Kidney (tissue), 22 donors: ENCODE measurements at places on chromosomes 11 and 22.

DNA sequence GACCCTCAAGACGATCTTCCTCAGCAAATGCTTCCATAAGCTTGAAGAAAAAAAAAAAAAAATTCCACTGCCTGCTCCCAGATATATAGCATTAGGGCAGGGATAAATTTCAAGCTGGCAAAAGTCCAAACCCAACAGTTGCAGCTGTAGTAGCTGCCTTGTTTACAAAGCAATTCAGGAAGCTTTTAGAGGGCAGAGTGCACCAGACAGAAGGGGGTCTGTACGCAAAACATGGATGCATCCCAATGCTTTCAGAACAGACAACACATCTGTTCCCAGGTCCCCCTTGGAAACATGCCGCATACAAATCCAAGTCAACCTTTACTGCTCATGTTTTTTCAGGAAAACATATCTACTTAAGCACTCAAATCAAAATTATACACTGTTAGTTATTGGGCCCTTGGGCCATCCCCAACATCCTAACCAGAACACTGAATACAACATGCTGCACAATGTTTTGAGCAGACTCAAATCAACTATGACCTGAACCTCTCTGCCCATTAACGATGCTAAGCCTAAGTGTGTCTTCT lies 94.5 kb downstream of the CADM1 start:
- peak; percentile 85 for DNase-seq

- DNase-seq: no peak
Observed at GRCh38 chr11:110430267-110431050, 711 bp downstream of the FDX1 start.

- peak; percentile 64 for DNase-seq
Observed at GRCh38 chr22:45879552-45879949, 97.4 kb downstream of the WNT7B start.

DNA sequence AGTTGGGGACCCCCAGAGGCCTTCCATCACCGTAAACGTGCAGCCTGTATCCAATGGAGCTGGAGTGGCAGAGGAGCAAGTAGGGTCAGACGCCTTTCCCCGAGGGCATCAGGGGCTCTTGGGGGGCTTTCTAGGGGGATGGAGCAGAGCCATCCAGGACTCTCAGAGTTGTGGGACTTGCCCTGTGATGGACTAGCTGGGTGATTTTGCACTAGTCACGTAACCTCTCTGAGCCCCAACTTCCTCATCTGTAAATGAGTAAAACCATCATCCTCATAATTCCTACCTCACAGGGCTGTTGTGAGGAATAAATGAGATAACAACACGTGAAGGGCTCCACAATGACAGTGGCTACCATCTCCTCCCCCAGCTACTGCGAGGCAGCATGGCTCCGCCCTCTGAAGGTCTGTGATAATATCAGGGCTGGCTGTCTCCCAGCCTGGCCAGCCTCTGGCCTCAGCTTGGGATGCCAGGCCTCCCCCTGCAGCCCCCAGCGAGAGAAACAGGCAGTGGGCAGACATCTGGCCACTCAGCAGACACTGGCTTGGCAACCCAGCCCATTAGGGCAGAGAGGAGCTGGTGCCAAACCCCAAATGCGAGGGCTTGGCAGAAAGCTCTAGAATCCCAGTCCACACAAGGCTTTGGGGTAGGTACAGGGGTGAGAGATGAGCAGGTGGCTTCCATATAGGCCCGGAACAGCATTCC lies 6.7 kb downstream of the USP2 start:
- DNase-seq: peak; percentile 65

DNA sequence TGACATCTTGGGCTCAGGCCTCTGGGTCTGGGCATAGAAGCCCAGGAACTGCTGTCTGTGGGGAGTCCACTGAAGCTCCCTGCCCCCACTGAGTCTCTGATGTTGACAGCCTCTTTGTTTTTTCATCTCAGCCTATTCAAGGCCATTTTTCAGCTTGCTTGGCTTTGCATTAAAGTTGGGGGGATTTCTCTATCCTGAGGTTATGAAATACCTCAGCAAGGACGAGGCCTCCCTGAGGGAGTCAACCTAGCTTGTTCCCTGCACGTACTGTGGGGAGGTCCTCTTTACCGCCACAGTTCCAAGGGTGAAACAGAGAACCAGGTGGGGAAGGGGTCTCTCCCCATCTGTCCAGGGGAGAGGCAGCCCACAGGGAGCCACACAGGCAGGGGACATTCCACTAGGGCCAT lies 8.4 kb downstream of the KCNQ1OT1 start:
- no peak for DNase-seq

DNA sequence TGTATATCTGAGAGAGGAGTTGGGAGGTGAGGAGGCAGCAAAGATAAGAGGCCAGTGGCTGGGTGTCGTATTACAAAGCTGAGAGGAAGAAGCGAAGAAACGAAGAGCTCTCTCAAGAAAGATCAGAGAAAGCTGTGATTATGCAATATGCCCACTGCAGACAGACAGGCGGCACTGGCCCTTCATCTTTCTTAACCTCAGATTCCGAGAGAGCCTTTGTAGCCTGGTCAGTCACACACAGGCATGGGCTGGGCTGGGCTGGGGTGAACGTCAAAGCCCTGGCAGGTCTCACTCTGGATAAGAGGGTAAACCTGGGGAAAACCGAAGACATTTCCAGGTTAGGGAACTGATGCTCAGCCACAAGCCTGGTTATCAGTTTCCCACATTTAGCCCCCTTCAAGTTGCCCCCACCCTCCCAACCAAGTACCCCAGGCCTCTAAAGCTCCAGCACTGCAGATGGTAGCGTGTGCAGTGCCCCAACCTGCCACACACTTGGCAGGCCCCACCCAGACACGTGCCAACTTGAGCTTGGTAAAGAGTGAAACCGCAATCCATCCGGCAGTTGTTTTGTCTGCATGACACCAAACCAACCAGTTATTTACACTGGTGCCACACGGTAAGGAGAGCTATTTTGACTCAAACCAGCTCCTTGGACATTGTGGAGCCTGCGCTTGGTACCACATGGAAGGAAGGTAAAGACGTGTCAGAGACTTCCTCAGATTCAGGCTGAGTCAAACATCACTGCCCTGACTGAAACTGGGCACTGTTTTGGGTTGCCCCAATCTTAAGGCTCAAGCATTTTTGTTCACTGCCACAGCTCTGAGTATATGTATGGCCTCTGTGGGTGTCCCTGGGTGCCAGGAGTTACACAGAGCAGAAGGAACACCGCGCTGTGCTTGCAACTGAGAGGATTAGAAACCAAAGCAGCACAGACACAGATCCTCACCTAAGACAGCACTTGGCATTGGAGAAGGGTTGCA lies 135.9 kb downstream of the FDX1 start:
- DNase-seq: no peak

- DNase-seq: no peak
Observed at GRCh38 chr11:9263840-9264315, 1.3 kb downstream of the DENND5A start.

GRCh38 chr22:28570696-28571373 lies 108.8 kb downstream of the TTC28 start:
- DNase-seq: no peak

GRCh38 chr11:43486141-43486540 lies 127.4 kb downstream of the TTC17 start:
- no peak for DNase-seq

GRCh38 chr11:134785660-134786284 lies 373.7 kb upstream of the B3GAT1 start:
- no peak for DNase-seq

DNA sequence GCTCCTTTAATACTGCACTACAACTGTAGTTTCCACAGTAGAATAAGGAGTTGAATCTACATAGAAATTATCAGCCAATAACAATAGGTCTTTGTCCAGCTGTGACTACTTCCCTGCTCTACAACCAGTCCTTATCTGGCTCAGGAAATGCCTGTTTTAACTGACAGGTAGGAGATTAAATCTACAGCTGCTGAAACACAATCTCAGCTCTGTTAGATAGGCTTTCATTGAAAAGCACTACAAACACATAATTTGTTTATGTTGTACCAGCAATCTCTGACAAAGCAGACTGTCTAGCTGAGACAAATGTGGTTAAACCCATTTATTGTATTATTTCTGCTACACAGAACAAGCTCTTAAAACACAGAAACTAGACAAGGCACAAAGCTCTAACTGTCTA lies 230.0 kb downstream of the SOX6 start:
- DNase-seq: no peak

GRCh38 chr11:69159150-69159852 lies 3.6 kb downstream of the SMIM38 start:
- DNase-seq: peak; percentile 59

DNA sequence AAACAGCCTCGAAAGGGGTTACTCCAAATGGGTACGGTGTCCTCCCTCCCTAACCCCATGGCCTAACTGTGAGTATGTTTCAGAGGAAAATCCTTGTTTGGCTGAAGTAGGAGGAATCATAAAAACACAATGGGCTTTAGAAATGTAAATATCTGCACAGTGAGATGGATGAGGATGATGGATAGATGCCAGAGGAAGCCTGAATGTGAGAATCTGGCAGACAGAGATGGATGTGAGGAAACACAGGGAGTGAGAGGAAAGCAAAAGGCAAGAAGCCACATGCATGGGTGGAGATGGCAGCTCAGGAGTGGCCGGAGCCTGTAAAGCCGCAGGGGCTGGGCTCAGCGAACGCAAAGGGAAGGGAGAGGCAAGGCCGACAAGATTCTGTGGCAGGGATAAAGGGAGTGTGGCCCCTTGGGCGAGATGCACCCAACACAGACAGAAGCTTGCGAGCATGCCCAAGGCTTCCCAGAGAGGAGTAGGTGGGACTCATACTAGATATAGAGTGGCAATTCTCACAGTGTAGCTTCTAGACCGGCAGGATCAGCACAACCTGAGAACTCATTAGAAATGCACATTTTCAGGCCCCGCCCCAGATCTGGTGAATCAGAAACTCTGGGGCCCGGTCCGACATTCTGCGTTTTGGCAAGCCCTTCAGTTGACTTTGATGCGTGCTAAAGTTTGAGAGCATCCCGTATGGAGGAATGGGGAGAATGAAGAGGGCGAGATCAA lies 237.3 kb upstream of the CADM1 start:
- DNase-seq: no peak

GRCh38 chr11:56611174-56611573 lies 3.5 kb downstream of the OR5M1 start:
- no peak for DNase-seq

- no peak for DNase-seq
Observed at GRCh38 chr11:112801025-112801816, 160.0 kb upstream of the NCAM1 start.

GRCh38 chr22:37990301-37990700 lies 5.9 kb upstream of the SOX10 start:
- peak; percentile 45 for DNase-seq

GRCh38 chr11:84795698-84796097 lies 831.4 kb downstream of the DLG2 start:
- no peak for DNase-seq

DNA sequence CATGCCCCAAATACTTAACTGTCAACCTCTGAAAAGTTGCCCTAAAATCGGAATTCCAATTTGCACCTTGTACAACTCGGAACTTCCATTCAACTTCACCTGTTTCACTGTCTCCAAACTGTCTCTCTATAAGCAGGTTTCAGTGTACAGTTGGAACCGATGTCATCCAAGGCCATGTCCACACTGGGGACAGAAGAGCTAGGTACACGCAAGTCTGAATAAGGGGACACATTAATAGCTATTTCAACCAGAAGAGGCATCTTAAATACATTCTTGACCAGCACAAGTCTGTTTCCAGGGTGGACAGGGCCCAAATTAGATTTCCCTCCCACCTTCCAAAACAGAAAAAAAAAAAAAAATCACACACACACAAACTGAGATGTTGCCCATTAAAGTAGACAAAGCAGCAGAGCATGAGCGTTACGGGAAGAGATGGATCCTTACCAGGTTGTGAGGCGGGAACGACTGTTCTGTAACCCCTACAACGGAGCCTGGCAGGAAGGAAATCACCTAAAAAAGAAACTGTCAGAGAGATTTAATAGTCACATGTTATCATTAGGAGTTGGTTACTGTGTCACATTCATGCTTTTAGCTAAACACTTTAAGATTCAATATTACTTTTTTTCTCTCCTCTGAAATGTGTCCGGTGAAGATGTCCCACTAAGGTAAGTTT lies 1.7 kb downstream of the CREBZF start:
- no peak for DNase-seq

DNA sequence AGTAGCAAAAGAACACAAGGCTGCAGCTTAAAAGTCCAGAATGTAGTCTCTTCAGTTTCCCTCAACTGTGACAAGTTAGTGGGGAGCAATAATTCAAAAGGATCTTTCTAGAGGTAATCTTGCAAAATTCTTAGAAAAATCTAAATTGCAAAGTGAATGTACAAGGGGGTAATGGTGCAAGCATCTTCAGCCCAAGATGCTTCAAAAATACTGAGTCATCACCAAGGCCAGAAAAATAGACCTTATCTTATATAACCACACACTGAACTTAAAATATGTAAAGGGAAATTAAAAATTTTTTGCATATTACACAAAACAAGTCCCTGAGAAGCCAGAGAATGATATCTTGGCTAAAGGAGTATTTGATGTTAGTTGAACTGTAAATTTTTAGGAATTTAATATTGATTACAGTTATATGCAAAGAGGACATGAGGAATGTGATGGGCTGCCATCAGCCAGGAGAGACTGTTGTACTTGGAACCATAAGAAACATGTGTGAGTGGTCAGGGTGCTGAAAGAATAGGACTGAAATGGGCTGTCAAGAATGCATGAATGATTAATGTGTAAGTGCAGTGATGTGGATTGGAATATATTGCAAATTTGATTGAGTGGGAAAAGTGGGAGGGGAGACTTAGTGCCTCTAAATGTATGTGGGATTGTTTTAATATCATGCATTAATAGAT lies 85.7 kb upstream of the LIN7C start:
- DNase-seq: no peak

GRCh38 chr11:120696597-120697218 lies 185.2 kb downstream of the GRIK4 start:
- no peak for DNase-seq

- DNase-seq: peak; percentile 60
Observed at GRCh38 chr11:94933223-94934130, 39.9 kb downstream of the CWC15 start.

- no peak for DNase-seq
Observed at GRCh38 chr11:64764040-64764611, 4.4 kb upstream of the PYGM start.

DNA sequence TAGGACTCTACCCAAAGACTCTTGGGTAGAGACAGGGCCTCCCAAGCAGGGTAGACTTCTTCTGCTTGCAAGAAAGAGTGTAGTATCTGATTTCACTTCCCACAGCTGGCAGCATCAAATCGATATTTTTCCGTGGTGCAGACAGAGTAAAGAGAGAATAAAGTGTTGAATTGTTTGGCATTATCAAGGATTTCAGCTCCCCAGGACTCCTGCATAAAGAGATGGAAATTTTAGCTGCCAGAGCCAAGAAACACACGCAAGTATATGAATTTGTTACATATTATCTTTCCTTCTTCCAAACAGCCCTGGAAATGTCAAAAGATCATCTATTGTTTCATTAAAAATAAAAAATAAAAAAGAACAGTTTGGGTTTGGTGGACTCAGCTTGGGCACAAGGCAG lies 136.8 kb downstream of the PKNOX2 start:
- DNase-seq: no peak

DNA sequence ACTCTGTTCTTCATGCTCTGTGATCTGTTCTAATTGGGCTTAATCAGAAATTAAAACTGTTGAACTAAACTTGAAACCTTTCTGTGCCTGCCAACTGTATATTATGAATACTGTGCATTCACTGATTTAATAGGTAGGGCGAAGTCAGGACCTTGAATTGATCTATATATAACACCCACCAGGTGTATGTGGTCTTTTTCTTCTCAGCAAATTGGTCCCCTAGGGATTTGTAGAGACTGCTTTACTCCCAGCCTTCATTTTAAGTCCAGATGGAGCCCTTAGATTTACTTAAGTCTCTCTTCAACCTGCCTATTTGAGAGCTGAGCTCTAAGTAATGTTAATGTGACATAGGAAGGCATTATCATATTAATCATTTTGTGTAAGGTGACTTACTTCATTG lies 257.5 kb downstream of the TMEM135 start:
- no peak for DNase-seq

GRCh38 chr11:65634109-65634436 lies 3.8 kb upstream of the SIPA1 start:
- no peak for DNase-seq
